HEK293T (cell line): ENCODE measurements at places on chromosomes 16 and 17.

GRCh38 chr16:24138575-24138974, 117.6 kb upstream of the CACNG3 start:
- no peak for DNase-seq

DNA sequence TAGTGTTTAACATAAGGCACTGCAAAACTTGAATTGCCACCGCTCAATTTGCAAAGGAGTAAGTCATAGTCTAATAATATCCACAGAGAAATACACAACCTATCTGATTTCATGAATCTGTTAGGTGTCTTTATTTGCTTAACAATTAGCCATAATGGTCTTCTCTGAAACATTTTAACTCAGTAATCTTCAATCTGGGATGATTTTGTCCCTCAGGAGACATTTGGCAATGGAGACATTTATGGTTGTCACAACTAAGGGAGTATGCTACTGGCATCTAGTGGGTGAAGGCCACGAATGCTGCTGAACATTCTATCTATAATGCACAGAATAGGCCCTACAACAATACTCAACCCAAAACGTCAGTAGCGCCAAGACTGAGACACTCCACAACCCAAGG, 4.3 kb downstream of the UBE2G1 start:
- DNase-seq, result no peak

DNA sequence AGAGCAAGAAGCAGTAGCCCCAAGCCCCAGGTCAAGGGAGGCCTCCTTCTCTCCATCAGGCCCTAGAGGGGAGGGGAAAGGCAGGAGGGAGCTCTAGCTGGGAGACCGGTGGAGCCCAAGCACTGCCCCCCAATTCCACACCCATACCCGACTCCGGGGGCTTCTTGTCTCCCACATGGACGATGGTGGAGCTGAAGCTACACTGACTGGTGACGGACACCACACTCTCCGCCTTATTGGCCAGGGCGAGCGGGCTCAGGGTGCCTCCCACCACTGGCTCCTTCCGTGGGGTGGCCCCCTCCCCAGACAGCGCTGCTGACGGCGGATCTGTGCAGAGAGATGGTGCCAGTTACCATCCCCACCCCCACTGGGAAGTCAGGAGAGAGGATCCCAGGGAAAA, 6.4 kb downstream of the PER1 start:
- DNase-seq, result no peak

DNA sequence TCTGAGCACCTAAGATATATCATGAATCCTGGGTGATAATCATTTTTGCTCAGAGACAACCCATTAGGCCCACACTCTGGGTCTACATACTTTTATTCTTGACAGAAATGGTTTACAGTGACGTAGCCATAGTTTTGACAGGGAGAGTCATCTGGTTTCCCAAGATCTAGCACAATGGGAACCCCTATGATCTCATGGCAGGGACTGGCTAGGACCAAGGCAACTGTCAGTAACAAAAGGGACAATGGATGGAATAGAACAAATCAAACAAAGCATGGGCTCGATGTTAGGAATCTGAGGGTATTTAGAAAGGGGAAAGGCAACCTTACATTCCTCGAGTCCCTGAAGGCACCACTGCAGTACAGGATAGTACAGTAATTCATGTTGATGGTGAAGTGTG, 20.5 kb downstream of the CFAP97D1 start:
- DNase-seq, result no peak

DNA sequence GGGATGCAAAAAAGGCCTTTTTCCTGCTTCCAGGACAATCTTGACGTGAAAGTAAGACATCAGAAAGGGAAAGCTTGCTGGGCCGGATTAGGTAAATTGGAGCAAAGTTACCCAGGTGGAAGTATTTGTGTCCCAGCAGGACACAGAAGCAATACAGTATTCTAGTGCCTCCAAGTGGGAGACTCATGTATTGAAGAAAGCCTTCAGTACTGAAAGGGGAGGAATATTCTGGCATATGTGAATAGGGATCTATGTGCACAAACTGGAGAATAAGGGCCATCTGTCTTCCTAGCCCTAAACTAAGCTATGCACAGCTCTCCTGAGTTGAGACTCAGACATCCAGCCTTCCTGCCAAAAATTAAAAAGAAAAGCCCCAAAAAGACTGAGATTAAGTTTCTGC, 327.3 kb upstream of the CDH8 start:
- peak; percentile 3 for DNase-seq

GRCh38 chr17:39974433-39974832, 6.2 kb upstream of the PSMD3 start:
- DNase-seq, result no peak

GRCh38 chr17:34549966-34550365, 29.4 kb upstream of the TMEM132E start:
- DNase-seq, result no peak

DNA sequence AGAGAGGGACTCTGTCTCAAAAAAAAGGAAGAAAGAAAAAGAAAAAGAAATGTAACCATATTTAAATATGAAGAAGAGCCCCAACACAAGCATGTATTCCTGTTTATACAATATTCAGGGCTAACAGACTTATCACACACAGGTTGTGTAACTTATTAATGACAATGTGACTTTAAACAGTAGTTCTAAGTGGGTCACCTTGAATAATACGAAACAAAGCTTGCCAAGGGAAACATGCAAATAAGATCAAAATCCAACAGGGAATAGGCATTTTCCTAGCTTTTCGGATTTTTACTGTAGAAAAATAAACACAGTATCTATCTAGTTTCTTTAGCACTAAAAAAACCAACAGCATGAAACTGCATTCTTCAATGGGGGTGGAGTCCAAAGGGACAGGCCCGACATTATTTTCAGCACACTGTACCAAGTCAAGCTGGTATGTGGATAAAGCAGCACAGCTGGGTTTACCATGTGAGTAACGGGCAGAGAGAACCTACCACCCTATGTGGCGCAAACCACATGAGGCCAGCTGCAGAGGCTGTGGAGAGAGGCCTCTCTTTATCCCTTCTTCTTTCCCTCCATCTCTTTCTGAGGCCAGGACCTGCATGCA, 45.3 kb downstream of the TOM1L2 start:
- no peak for DNase-seq

DNA sequence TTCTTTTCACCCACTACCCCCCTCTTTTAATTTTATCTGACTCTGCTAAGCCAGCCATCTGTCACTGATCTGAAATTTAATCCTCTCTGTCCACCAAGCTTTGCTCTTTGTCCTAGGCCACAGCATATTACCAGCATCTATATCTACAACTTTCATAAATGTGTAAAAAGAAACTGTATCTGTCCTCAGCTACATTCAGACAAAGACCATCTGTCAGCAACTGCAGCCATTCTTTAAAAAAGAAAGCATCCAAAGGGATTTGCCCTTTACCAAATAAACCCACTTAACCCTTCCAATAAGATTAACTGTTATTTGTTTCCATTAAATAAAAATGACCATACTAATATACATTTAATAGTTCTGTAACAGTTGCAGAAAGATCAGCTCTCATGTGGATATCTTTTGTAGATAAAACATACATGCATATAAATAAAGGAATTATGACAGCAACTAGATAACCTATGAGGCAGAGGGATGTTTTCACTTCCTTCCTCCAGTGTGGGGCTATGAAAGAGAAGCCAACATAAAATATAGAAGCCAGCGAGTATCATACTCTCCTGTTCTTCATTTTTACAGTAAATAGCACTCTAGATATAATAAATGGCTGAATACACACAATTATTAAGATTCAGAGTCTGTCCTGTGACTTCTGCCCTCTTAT, 602.5 kb upstream of the SALL1 start:
- no peak for DNase-seq

DNA sequence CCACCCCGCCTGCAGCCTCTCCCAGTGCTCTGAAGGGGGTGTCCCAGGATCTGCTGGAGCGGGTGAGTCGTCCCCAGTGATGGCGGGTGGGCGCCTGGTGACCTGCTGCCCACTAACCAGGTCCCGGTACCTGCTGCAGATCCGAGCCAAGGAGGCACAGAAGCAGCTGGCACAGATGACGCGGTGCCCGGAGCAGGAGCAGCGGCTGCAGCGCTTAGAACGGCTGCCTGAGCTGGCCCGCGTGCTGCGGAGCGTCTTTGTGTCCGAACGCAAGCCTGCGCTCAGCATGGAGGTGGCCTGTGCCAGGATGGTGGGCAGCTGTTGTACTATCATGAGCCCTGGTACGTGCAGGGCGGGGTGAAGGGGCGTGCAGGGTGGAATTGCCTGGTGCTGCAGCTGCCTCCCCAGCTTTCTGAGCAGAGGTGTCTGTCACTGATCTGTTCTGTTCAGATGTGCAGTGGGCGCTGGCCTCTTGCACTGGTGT, 3.6 kb downstream of the CDT1 start:
- no peak for DNase-seq

DNA sequence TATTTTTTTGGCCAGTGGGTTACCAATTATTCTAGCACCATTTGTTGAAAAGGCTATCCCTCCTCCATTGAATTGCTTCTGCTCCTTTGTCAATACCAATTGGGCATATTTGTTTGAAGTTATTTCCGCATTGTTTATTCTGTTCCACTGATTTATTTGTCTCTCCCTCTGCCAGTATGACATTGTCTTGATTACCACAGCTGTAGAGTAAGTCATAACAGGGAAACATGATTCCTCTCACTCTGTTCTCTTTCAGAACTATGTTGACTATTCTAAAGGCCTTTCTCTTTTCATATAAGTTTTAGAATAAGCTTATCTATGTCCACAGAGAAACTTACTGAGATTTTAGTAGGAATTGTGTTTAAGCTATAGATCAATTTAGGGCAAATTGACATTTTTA, 94.3 kb downstream of the MAP2K6 start:
- no peak for DNase-seq
